Neuronal stem cell (in vitro differentiated cells): ENCODE measurements at places on chromosomes 5 and 9.

GRCh38 chr9:129006328-129007034 is 21.6 kb downstream of the SH3GLB2 start:
- peak; percentile 52 for DNase-seq
- no peak overlapping the region for H3K4me3 ChIP-seq
- H3K27me3 ChIP-seq = no peaks in the 10 kb centered on the region
- peaks cover 92% of the 10 kb centered on the region for H3K36me3 ChIP-seq
- H3K4me1 ChIP-seq = peaks cover under 1% of the 10 kb centered on the region
- peak overlapping the region; percentile 43 for H3K27ac ChIP-seq

DNA sequence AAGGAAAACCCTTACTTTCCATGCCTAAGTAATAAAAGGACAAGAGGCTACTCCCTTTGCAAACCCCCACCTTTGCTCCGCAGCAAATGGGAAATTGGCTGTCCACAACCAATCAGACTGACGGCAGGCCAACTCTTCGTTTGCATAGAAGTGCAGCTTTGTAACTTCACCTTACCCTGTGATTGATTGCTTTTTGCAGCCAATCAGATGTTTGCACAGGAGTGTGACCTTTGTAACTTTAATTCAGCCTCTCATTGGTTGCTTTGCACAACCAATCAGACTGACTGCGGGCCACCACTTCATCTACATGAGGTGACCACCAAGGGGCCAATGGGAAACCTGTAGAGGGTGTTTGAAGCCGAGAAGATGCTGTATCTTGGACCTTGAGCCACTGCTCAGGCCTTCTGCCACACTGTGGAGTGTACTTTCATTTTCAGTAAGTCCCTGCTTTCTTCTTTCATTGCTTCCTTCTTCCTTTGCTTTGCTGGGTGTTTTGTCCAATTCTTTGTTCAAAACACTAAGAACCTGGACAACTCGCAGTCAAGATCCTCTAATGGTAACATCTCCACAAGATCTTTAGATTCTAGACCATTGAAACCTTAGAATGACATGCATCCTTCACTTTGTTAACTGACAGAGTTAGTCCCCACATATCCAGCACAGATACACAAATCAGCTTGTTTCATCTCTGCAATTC is 51.3 kb upstream of the FREM1 start:
- no peak overlapping the region for H3K27ac ChIP-seq
- no peaks in the 10 kb centered on the region for H3K27me3 ChIP-seq
- peaks cover 1% of the 10 kb centered on the region for H3K4me1 ChIP-seq
- no peaks in the 10 kb centered on the region for H3K36me3 ChIP-seq
- no peak overlapping the region for H3K4me3 ChIP-seq

DNA sequence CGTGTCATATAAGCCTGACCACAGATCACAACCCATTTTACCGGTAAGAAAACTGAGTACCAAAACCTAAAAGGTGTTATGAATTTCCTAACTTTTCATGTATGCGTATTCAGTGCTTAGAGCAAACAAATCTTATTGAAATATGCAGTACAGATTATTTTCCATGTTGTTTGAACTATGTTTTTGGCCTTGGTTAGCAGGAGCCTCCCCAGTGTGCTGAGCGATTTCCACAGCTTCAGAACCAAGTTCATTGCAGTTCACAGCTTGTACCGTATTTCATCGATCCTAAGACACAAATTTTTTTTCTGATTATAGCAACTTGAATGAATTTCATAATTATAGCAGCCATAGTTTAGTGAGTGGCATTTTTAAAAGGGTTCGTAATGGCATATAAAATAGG is 13.7 kb downstream of the ADAMTSL1 start:
- no peak overlapping the region for H3K4me3 ChIP-seq
- H3K27ac ChIP-seq = no peak overlapping the region
- H3K36me3 ChIP-seq = no peaks in the 10 kb centered on the region
- no peak for DNase-seq
- H3K27me3 ChIP-seq = no peaks in the 10 kb centered on the region

GRCh38 chr5:101728933-101729332 is 567.2 kb downstream of the SLCO4C1 start:
- H3K4me1 ChIP-seq = no peaks in the 10 kb centered on the region
- H3K4me3 ChIP-seq = no peak overlapping the region
- no peaks in the 10 kb centered on the region for H3K27me3 ChIP-seq
- no peak overlapping the region for H3K27ac ChIP-seq
- H3K36me3 ChIP-seq = no peaks in the 10 kb centered on the region

- H3K4me1 ChIP-seq = no peaks in the 10 kb centered on the region
- no peak overlapping the region for H3K27ac ChIP-seq
- H3K27me3 ChIP-seq = no peaks in the 10 kb centered on the region
- no peak overlapping the region for H3K4me3 ChIP-seq
- H3K36me3 ChIP-seq = no peaks in the 10 kb centered on the region
These were observed 7.8 kb upstream of the VLDLR start for GRCh38 chr9:2613730-2614271.

- H3K27ac ChIP-seq = no peak overlapping the region
- no peaks in the 10 kb centered on the region for H3K36me3 ChIP-seq
- no peaks in the 10 kb centered on the region for H3K27me3 ChIP-seq
- H3K4me3 ChIP-seq = no peak overlapping the region
These were observed 61.0 kb downstream of the CTSL start for GRCh38 chr9:87786876-87787275.

GRCh38 chr5:88060194-88060593 is 208.5 kb downstream of the TMEM161B start:
- H3K36me3 ChIP-seq = no peaks in the 10 kb centered on the region
- no peaks in the 10 kb centered on the region for H3K4me1 ChIP-seq
- no peaks in the 10 kb centered on the region for H3K27me3 ChIP-seq
- no peak overlapping the region for H3K4me3 ChIP-seq

DNA sequence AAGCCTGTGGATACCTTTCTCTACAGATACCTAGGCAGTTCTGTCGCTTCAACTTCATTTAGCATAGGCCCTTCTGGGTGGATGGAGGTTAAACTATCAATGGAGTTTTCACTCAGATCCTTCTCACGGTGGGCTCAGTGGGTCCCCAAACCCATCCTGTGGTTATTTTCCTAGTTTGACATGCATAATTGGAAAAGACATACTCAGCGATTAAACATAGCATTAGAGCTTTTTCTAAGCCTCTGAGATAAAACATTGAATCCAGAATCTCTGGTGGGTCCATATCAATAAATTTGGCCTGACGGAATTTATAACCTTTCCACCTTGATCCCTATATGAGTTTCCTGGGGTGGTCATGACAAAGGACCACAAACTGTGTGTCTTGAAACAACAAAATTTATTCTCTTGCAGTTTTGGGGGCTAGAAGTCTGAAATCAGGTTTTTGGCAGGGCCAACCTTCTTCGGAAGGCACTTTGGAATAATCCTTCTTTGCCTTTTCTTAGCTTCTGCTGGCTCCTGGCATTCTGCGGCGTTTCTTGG is 1.7 kb upstream of the OTULIN start:
- H3K4me3 ChIP-seq = no peak overlapping the region
- peaks cover 16% of the 10 kb centered on the region for H3K36me3 ChIP-seq
- peaks cover 3% of the 10 kb centered on the region for H3K4me1 ChIP-seq
- H3K27ac ChIP-seq = no peak overlapping the region

DNA sequence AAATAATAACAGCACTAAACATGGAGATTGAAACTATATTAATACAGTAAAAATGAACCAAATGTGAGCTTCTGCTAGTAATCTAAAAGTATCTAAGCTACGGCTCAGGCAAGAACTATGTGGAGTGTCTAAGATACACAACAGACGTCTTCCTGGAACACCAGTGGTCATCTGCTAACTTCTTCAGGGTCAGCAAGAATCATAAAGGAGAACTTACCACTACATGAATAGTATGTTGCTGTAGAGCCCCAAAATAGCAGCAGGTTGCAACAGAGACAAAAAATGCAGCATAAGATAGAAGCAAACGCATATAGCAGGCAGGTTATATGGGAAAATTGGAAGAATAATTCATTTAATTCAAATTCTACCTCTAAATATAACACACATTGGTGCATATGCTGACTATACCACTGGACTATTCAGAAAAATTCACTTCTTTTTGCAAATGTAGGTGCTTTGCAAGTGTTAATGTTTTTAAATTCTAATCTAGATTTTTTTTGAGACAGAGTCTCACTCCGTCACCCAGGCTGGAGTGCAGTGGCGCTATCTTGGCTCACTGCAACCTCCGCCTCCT is 27.1 kb downstream of the DCTN4 start:
- H3K36me3 ChIP-seq = peaks cover 88% of the 10 kb centered on the region
- H3K27me3 ChIP-seq = no peaks in the 10 kb centered on the region
- no peak for DNase-seq
- no peak overlapping the region for H3K4me3 ChIP-seq

DNA sequence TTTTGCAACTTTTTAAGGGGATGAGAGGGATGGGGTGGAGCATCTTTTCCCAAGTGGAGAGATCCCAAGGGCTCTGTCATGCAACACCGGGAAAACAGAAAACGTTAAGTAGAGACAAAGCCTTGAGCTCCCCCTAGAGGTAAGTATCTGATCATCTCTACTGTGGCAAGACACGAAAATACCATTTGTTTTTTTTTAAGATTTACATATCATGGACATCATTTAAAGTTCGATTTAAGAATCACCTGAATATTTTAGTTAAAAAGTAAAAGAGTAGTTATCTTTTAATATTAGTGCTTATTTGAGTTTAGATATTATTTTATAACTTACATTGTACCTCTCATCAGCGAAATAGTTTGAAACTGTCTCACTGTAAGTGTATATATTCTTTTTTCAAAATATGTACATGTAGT is 200.4 kb downstream of the LRRC70 start:
- H3K4me3 ChIP-seq = no peak overlapping the region
- H3K27me3 ChIP-seq = no peaks in the 10 kb centered on the region
- DNase-seq = peak; percentile 48

DNA sequence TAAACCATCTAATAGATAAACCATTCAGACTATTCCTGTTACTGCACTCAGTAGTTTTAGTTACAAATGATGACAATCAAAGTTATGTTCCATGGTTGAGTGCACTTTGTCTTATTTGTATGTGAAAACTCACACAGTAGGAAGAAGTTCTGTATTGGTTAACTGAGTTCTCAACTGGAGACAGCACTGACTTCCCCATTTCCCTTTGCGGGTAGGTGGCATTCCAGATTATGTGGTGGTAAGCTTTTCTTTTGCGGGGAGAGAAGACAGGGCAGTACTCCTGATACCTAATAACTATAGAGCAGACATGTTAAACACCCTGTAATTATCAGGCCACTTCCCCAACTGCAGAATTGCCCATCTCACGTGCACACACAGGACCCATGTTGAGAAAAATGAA is 24.4 kb downstream of the TARS1 start:
- H3K4me1 ChIP-seq = no peaks in the 10 kb centered on the region
- peaks cover 25% of the 10 kb centered on the region for H3K36me3 ChIP-seq
- H3K27ac ChIP-seq = no peak overlapping the region
- no peak overlapping the region for H3K4me3 ChIP-seq
